ENCODE measurements at places on chromosomes 16 and 17.

- DNase-seq: no peak
Measured at GRCh38 chr17:4475463-4475862, 23.2 kb upstream of the SPNS2 start.

DNA sequence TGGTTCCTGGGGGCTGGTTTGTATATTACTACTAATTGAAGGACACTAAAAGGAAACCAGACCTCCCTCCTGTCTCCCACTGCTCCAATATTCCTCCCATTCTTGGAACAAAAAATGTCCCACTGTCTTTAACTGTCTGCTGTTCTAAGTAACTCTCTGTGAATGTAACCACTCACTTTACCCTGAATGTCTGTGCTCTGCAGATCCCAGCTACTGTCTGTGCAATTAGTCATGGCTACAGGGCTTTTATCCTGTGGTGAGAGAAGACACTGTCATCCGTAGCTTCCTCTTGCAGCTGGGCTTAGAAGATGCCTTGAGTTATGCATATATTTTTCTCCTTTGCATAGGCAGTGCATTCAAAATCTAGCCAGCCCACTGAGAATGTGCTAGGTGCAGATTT is 853.8 kb downstream of the CDH8 start:
- no peak for DNase-seq

GRCh38 chr17:64596439-64596838 is 65.7 kb downstream of the SMURF2 start:
- DNase-seq: no peak

DNA sequence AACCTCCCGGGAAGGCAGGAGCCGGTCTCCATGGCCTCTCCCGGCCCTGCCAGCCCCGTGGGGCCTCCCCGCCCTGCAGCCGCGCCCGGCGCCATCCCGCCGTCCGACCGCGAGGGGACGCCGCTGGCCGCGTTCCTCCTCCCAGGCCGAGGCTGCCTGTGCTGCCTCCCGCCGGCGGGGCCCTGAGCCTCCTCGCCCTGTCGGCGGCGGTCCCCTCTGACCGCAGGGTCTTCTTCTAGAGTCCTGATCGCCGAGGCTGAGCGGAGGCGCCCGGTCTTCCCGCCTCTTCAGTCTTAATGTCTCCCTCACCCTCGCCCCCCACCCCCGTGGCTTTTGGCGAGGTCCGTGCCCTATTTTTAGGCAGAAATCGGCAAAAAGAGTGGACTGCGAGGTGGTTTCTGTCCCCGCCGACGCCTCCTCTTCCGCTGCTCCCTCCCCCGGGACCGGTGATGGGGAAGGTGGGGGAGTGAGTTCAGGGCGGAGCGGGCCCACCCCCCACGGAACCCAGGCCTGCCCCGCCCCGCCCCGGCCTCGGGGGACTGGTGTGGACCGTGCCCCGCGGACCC is 794 bp upstream of the CPNE7 start:
- peak; percentile 64 for DNase-seq

DNA sequence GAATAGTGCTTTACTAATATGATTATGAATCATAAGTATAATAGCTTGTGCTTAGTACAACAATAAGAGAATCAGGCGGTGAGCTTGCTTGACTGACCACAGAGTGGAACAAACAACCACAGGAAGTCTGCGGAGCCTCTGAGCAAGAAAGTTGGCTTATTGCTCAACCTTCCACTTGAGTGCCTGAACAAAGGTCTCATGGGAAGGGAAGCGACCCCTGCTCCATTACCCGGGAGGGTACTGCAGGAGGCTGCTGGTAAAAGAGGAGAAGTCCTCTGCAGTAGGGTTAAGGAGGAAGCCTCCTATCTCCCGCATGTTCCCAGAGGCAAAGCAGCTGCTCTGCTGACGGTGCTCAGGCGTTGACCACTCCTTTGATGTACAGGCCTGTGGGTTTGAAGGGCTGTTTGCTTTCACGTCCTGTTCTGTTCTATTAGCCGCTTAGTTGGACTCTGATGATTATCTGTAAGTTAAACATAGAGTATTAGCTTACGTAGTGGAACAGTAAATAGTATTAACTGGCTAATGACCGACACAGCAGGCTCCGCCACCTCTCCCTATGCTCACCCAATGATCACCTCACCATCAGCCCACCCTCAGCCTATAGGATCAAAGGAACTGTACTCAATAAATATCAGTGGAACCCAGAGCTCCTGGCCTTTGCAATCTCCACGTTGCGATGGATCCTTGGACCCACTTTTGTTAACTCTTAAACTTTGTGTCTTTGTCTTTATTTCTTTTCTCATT is 17.5 kb downstream of the ALOX15B start:
- peak; percentile 76 for DNase-seq

- peak; percentile 69 for DNase-seq
Measured at GRCh38 chr17:76710863-76711611, at the start of gene MXRA7. MXRA7 (minus strand) TSS chr17:76710965; CDS start chr17:76710946, 19 bp downstream.

- no peak for DNase-seq
Measured at GRCh38 chr16:80725566-80726162, 78.7 kb downstream of the CDYL2 start.

DNA sequence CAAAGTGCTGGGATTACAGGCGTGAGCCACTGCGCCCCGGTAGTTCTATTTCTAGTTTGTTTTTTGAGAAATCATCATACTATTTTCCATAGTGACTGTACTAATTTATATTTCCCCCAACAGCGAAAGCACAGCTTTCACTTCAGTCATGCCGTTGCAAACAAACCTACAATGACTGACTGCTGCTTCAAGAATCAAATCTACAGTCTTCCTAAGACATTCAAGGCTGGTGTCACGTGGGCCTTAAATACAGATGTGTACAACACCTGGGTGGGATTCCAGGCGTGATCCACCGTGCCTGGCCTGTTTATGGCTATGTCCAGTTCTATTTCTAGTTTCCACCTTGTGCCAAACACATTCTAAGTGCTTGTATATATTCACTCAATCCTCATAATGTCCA is 72.0 kb downstream of the ABCC6 start:
- DNase-seq: no peak

- no peak for DNase-seq
Measured at GRCh38 chr17:48925991-48926342, 17.8 kb downstream of the UBE2Z start.

- DNase-seq: peak; percentile 1
Measured at GRCh38 chr16:75761108-75761507, 34.8 kb upstream of the CPHXL start.

DNA sequence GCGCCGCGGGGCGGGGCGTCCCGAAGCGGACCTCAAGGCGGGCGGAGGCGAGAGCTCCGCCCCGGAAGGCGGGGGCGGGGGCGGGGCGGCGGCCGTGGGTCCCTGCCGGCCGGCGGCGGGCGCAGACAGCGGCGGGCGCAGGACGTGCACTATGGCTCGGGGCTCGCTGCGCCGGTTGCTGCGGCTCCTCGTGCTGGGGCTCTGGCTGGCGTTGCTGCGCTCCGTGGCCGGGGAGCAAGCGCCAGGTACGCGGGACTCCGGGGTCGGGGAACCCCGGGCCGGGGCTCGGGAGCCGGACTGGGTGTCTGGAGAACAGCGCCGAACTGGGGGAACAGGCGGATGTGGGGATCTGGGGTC is at the start of gene TNFRSF12A:
TNFRSF12A (plus strand) TSS at position 122 of the 357 bp plus-strand sequence; CDS start at position 152, 30 bp downstream.
- peak; percentile 79 for DNase-seq

GRCh38 chr17:19590912-19591551 is 57.4 kb downstream of the SLC47A1 start:
- no peak for DNase-seq

DNA sequence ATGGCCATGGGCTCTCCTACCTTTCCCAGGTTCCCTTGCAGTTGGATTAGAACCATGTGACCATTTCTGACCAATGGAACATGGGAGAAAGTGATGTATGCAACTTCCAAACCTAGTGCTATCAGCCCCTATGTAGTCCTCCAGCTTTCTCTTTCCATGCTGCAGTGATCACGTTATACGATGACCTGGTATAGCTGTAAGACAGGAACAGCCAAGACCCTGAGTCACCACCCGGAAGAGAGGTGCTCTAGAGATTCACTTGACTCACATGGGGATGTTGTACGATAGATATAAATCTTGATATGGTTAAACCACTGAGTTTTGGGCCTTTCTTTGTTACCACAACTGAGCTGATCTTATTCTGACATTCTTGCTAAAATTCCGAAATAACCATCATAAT is 65.1 kb downstream of the NOG start:
- no peak for DNase-seq

DNA sequence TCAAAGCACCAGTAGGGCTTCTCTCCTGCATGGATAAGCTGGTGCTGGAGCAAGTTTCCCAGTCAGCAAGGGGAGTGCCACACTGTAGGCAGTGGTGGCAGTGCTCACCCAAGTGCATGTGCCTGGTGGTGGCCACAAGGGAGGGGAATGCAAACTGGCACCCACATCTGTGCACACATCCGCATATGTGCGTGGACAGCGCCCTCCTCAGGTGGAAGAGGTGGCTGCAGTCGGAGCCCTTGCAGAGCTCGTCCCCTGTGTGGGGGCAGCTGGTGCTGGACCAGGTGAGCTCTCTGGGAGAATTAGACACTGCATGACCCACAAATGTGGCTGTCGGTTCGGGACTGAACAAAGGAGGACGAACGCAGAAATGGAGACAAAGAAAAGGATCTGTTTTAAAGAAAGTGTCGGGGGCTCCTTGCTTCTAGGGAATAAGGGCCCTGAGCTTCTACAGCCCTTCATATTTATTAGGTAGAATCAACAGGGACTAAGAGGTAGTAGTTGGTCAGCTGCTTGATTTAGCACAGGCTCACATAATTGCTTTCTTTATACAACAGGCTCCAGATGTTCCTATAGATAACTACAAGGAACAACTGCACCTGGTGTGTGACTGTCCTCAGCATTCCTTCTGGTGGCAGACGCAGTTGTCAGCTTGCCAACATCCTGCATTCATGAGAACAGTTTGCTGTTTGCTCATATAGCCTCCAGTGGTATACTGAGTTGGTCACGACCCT is 5.3 kb upstream of the ZNF689 start:
- no peak for DNase-seq

DNA sequence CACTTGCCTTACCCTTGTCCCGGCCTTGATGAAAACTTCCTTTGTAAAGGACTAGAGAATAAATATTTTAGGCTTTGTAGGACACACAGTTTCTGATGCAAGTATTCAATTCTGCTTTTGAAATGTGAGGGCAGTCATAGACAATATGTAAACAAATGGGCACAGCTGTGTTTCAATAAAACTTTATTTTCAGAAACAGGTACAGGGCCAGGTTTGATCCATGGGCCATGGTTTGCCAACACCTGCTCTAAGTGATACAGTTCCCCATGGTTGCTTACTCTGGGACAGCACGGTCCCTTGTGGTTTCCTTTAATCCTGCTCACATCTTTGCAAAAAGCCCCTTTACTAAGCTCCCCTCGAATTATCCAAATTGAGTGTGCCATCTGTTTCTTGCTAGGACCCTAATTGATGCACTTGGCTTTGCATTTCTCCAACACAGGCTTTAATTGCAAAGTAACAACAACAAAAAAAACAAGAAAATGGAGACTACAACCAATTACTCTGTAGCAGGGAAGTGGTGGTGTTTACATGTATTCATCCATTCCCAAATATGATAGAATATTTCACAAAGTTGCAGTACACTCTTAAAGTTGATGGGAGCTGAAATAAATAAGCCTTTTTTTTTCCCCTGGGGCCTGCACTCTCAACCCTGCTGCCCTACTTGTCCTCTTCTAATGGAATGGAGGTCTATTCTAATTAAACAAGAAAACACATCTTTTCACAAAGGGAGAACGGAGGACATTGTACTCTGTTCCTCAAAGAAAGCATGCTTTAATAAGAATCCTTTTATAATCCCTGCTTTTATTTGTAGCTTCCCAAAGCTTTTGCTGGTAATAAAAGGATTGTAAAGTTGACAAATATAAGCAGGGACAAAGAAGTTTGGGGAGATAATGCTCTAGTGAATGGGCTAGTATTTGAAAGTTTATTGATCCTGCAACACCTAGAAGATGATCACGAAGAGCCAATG is 37.7 kb upstream of the TOX3 start:
- DNase-seq: no peak

- DNase-seq: no peak
Measured at GRCh38 chr16:67163999-67164558, 466 bp upstream of the HSF4 start.

DNA sequence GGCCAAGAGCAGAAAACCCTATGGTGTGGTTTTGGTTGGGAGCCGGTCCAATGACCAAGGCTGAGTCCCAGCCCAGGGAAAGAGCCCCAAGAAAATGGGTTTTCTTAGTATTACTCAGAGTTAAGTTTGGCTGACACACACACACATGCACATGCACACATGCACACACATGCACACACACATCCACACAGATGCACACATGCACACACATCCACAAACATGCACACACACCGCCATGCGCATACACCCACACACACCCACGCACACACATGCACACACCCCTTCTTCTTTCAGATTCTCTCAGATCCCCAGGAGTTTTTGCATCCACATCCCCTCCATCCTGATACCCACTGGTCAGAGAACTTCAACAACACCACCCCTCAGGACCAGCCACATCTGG is 9.1 kb downstream of the ABCC12 start:
- no peak for DNase-seq

GRCh38 chr16:58515871-58516767 is 802 bp downstream of the SETD6 start:
- DNase-seq: no peak

DNA sequence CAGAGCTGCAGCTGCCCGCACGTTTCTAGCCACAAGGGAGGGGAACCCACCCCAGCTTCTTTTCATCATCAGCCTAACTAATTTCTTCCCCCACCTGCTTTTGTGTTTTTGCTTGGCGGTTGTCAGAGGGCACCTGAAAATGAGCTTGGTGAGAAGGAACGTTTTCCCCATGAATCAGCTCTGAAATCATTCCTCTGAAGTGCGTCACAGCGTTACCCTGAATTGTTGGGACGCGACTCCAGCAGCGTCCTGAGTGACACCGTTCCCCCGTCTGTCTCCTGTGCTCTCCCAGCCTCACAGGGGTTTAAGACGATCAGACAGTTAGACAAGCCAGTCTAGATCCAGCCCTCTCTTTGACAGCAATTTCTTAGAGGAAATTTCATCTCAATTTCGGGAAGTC is 722.9 kb upstream of the EEF2KMT start:
- no peak for DNase-seq

- no peak for DNase-seq
Measured at GRCh38 chr16:19963301-19963700, 78.7 kb upstream of the GPRC5B start.

DNA sequence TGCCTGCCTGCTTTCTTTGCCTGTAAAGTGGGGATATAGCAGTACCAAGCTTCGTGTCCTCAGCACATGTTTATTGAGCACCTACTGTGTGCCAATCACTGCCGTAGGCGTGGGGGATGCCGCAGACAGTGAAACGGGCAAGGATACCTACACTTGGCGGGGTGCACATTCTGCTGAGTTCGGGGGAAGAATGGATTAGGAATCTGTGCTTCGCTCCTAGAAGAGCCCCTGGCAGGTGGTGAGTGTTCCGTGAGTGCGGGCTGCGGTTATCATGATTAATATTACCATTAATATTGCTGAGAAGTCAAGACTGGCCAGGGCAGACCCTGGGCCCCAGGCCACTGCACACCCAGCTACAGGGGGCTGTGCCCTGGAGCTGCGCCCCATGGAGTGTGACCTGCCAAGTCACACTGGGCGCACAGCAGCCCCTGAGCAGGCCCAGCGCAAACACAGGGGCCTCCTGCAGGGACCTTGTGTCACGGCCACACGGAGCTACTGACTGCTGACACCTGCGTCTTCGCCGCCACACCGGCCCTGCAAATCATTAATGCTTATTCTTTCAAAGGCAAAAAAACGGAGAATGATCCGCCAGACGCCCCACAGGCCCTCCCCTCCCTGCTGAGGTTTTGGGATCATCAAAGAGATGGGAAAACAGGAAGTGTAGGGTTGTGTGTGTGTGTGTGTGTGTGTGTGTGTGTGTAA is 213.4 kb upstream of the GSE1 start:
- no peak for DNase-seq

- DNase-seq: no peak
Measured at GRCh38 chr17:66733759-66734158, 101.2 kb upstream of the CACNG5 start.

GRCh38 chr17:61411261-61412142 is 11.9 kb downstream of the TBX2 start:
- peak; percentile 39 for DNase-seq

All from fibroblast of upper back skin (primary cell).